ENCODE measurements at places on chromosomes 1 and 21. TPM values are rescaled to one million over a fixed set of nuclear protein-coding genes. Genes with fewer than 3 reads are reported as not detected.

Gene ZMYND12
- not detected for total RNA-seq

GRCh38 chr1:155941845-155942531 lies 550 bp downstream of the RXFP4 start:
- no peak for DNase-seq

- DNase-seq, result no peak
These were observed 291.8 kb downstream of the CHRM3 start for GRCh38 chr1:239678181-239678580.

DNA sequence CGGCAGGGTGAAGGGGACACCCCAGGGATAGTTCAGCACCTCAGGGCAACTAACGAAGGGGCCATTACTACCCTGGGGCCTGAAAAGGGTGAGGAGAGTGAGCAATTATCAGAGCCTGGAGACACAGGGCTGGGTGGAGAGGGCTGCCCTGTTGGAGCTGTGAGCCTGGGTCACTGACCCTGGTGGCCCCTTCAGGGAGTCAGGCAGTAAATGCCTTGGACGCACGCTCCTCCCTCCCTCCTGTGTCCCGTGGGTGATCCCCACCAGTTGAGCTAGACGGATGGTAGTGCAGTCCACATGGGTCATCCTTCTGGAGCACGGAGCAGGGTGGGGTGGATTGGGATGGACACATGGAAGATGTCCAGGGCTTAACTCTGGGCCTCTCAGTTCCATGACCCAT lies 305.3 kb downstream of the PTPRU start:
- DNase-seq, result no peak

GRCh38 chr21:25733859-25734653 lies 648 bp downstream of the ATP5PF start:
- no peak for DNase-seq

Measured in H4 (cell line).